Head of caudate nucleus (tissue), 42 donors: ENCODE measurements at places on chromosomes 3 and 15.
A peak's percentile ranks its signal among the peaks of the same experiment; 100 is the strongest.

GRCh38 chr3:98457543-98457942, 5.5 kb upstream of the OR5K1 start:
- DNase-seq: no peak

DNA sequence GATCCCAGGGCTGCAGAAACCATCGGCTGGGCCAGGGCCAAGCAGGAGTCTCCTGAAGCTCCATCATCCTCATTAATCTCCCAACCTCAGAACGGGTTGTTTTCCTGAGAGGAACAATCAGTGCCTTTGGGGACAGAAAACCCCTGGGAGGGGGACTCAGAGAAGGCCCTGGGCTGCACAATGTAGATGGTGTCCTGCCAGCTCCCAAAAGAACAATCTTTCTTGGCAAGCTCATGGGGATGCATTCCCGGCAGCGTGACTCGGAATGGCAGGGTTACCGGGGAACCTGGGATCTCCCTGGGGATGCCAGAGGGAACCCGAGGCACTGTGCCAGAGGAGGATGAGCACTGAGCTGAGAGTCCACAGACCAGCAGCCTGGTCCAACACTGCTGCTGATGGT, 72.1 kb upstream of the ATP2B2 start:
- no peak for DNase-seq

DNA sequence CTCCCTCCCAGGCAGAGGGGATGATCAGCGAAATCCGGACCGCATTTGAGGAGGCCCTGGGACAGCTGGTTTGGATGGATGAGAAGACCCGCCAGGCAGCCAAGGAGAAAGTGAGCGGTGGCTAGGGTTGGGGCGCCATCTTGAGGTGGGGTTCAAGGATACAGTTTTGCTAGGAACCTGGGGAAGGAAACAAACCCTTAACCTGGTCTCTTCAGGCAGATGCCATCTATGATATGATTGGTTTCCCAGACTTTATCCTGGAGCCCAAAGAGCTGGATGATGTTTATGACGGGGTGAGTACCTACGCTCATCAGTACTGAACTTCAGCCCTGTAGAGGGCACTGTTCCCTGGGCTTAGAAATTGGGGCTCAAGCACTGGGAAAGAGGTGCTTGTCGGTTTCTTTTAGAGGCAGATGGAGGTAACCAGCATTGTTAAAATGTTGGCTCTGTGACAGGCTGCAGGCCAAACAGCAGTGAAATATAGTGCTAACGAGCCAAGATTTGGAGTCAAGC, 9.6 kb upstream of the PSMD2 start:
- peak; percentile 76 for DNase-seq

DNA sequence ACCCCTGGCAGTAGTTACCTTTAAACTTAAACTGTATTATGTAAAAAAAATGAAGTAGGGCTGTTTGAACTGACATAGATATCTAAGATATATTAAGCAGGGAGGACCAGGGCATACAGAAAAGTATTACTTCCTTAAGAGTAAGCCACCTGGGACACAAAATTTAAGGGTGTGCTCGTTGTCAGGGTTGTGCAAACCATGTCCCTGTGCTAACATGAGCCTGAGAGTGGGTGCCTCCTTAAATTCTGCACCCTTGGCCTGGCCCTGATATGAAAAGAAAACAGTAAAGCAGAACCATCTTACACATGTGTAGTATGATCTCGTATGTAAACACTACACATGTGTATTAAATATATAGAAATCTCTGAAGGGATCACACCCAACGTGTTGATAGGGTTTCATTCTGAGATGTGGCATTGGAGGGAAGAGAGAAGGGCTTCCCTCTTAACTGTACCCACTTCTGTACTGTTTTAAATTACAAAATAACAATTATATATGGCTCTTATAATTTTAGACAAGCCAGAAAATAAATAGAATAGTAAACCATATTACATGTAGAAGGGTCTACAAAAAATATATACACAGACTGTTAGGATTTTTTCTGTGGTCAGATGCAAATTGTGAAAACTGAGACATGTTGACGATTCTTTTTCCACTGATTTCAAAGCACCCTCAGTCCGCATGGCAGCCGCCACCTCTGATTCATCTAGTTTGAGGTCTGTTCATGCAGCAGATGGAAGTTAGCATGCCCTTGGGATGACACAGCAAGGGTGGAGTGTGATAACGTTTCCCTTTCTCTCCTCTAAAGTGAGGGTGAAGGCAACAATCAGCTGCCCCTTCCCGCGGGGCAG, 400.8 kb upstream of the PROK2 start:
- DNase-seq: no peak

DNA sequence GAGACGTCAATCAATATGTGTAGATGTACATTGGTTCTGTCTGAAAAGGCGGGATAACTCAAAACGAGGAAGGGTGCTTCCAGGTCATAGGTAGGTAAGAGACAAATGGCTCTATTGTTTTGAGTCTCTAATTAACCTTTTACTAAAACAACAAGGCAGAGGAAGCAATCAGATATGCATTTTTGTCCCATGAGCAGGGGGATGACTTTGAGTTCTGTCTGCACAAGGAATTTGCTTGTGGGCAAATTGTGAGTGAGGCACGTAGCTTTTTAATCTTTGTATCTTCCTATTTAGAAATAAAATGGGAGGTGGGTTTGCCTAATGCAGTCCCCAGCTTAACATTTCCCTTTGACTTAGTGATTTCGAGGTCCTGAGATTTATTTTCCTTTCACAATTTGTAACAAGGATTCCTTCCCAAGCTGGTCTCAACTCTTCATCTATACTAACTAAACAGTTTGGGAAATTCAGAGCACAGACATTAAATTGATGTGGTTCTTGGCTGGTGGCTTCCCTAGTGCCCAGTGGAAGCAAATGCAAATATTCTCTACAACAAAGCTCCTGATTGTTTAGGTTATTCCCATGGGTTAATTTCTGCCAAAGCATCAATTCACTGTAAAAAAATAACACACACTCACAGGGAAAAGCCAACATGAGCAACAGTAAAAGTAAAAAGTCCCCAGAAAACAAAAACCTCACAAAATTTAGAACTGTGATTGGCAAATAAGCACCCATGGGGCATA, 738.8 kb upstream of the SGO1 start:
- DNase-seq: no peak

DNA sequence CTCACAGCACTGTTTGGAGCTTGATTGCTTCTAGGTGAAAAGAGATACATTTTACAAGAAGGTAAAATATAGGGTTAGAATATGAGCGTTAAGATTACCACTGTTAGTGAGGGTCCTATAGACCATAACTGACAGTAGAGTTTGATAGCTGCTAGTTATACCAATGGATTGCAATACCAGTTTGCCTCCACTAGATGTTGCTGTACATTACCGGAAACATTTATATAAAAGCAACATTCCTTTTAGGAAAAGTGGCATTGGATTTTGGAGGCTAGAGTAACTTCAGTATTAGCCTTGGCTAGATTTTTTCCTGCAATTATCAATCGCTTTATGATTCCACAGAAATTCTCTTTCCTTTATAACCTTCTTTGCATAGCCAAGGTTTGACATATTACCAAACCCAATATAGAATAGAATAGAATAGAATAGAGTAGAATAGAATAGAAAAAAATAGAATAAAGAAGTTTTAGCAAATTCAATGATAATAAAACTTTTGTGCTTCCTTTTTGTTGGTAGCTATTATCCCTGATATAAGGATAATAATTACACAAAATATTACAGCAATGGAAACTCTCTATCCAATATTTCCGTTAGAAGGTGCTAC, 1093.6 kb upstream of the ALCAM start:
- peak; percentile 38 for DNase-seq

DNA sequence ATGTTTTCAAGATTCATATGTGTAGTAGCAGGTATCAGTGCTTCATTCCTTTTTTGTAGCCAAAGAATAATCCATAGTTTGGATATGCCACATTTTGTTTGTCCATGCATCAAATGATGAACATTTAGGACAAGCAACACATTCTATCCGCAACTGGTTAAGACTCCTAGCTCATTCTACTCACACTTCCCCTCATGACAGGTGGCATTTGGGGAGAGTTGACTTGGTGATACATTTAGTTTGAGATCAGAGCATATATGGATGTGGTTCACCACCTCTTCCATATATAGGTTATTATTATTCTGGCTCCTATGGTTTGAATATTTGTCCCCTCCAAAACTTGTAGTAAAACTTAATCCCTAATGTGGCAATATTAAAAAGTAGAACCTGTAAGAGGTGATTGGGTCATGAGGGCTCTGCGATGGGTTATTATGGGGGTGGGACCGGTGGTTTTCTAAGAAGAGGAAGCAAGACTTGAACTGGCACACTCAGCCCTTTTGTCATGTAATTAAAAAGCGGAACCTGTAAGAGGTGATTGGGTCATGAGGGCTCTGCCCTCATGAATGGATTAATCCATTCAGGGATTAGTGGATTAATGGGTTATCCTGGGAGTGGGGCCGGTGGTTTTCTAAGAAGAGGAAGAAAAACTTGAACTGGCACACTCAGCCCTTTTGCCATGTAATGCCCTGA, 75.3 kb upstream of the HRH1 start:
- no peak for DNase-seq

GRCh38 chr15:79140846-79141570, 50.4 kb upstream of the RASGRF1 start:
- DNase-seq: no peak
